Psoas muscle (tissue), 8 donors: ENCODE measurements at places on chromosomes 7 and 10. TPM values are rescaled to one million over a fixed set of nuclear protein-coding genes. Genes with fewer than 3 reads are reported as not detected.

ZNF425 gene
- 0.76 TPM for total RNA-seq

KCNH2 gene
- total RNA-seq = 0.39 TPM

FAM237B gene
- total RNA-seq = not detected

SEC31B gene
- 5.8 TPM for total RNA-seq

CLCN1 gene
- total RNA-seq = 3.6 TPM

ZNF12 gene
- total RNA-seq = 12.6 TPM

H2BK1 gene
- total RNA-seq = not detected

GRCh38 chr7:126658684-126659083 lies 594.1 kb downstream of the GRM8 start:
- no peak overlapping the region for H3K4me3 ChIP-seq
- H3K27ac ChIP-seq = no peak overlapping the region
- H3K36me3 ChIP-seq = no peaks in the 10 kb centered on the region
- H3K4me1 ChIP-seq = no peaks in the 10 kb centered on the region
- no peak for DNase-seq

GRCh38 chr7:3336042-3336665 lies 35.1 kb downstream of the SDK1 start:
- DNase-seq = no peak
- H3K36me3 ChIP-seq = no peaks in the 10 kb centered on the region
- peaks cover 4% of the 10 kb centered on the region for H3K27me3 ChIP-seq
- no peak overlapping the region for H3K4me3 ChIP-seq

GRCh38 chr10:71357792-71358265 lies 38.8 kb downstream of the SLC29A3 start:
- H3K4me3 ChIP-seq = no peak overlapping the region
- H3K4me1 ChIP-seq = no peaks in the 10 kb centered on the region
- H3K27me3 ChIP-seq = no peaks in the 10 kb centered on the region
- H3K36me3 ChIP-seq = peaks cover 19% of the 10 kb centered on the region
- no peak overlapping the region for H3K27ac ChIP-seq
- DNase-seq = no peak

DNA sequence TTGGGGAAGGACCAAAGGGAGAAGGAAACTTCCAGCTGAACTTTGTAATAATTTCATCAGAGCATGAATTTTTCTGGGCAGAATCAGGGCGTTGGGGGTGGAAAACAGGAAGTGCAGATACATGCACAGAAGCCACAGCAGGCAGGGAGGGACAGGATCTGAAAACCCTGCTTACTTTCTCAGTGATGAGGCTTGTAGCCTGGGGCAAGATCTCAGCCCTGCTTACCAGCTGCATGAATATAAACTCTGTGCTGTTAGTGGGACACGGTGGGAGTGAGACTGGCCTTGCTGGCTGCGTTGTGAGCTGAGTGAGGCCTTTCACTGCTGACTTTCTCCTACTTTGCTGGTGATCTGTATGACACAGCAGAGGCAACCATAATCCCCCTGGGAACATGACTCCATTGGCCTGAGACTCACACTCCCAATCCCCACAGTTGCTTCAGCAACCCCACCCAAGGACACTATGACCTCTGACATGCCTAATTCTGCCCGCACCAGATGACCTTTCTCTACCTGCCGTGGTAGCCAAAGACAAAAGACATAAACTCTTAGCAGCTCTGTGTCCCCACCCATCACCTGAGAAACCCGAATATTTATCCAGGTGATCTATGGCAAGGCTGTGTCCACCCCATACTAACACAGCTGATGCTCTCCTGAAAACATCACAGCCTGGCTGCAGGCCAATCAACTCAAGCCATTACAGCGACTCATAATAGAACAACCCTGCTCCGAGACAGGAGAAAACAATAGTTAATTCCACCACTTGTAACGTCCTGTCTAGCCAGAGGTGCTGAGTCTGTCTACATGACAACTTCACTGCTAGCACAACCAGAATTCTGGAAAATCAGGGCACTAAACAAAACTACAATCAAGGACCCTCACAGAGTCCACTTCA lies 190.7 kb upstream of the CHRM2 start:
- H3K27me3 ChIP-seq = no peaks in the 10 kb centered on the region
- no peak overlapping the region for H3K4me3 ChIP-seq
- no peaks in the 10 kb centered on the region for H3K36me3 ChIP-seq
- H3K4me1 ChIP-seq = no peaks in the 10 kb centered on the region
- no peak for DNase-seq

DNA sequence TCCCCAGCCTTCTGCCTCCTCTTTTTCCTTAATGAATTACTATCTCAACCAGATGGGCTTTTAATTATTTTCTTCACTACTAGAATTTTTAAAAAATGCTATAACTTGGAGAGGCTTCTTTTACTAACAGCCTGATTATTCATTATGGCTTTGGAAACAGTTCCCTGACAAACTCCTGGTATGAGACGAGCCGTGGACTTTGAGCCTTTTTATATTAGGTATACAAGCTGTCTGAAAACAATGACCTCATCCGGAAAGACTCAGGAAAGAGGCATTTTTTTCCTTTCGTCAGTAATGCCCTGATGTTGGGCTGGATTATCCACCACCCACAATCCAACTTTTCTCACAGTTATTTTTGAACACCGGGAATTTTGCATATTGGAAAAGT lies 26.7 kb upstream of the ABLIM1 start:
- H3K27ac ChIP-seq = peak overlapping the region; percentile 58
- DNase-seq = no peak
- H3K4me3 ChIP-seq = no peak overlapping the region
- H3K36me3 ChIP-seq = no peaks in the 10 kb centered on the region
- no peaks in the 10 kb centered on the region for H3K27me3 ChIP-seq

- H3K27me3 ChIP-seq = no peaks in the 10 kb centered on the region
- H3K4me3 ChIP-seq = no peak overlapping the region
- no peak overlapping the region for H3K27ac ChIP-seq
- DNase-seq = no peak
- no peaks in the 10 kb centered on the region for H3K4me1 ChIP-seq
- no peaks in the 10 kb centered on the region for H3K36me3 ChIP-seq
Measured at GRCh38 chr10:113927440-113927839, 73.0 kb downstream of the NHLRC2 start.

DNA sequence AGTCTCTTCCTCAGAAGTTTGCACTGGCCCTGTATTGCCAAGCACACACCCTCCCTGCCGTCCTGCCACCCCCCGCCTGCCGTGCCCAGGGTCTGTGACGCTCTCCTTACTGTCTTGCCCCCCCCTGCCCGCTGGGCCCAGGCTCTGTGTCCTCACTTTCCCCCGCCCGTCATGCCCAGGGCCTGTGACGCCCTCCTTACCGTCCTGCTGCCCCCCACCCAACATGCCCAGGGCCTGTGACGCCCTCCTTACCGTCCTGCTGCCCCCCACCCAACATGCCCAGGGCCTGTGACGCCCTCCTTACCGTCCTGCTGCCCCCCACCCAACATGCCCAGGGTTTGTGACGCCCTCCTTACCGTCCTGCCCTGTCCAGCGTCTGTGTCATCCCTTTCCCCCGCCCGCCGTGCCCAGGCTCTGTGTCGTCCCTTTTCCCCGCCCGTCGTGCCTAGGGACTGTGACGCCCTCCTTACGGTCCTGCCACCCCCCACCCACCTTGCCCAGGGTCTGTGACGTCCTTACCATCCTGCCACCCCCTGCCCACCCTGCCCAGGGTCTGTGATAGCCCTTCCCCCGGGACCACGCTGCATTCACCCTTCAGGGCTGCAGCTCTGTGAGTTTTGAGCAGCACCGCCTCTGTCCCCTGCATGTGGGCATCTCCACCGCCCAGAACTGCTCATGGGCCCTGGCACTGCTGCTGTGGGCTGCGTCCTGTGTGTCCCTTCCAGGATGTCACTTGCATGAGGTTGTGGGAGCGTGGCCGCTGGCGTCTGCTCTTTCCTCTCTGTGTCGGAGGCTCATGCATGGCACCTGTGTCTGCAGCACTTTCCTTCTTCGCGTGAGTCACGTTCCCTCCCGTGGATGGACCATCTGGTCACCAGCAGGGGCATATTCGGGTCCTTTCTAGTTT lies 19.3 kb upstream of the PRKAR1B start:
- no peaks in the 10 kb centered on the region for H3K27me3 ChIP-seq
- no peak overlapping the region for H3K27ac ChIP-seq
- DNase-seq = peak; percentile 39
- H3K4me1 ChIP-seq = no peaks in the 10 kb centered on the region
- H3K36me3 ChIP-seq = peaks cover 19% of the 10 kb centered on the region

GRCh38 chr7:92808635-92809034 lies 27.7 kb downstream of the CDK6 start:
- H3K27me3 ChIP-seq = no peaks in the 10 kb centered on the region
- H3K4me1 ChIP-seq = peaks cover 13% of the 10 kb centered on the region
- no peak overlapping the region for H3K27ac ChIP-seq
- DNase-seq = no peak
- no peaks in the 10 kb centered on the region for H3K36me3 ChIP-seq

DNA sequence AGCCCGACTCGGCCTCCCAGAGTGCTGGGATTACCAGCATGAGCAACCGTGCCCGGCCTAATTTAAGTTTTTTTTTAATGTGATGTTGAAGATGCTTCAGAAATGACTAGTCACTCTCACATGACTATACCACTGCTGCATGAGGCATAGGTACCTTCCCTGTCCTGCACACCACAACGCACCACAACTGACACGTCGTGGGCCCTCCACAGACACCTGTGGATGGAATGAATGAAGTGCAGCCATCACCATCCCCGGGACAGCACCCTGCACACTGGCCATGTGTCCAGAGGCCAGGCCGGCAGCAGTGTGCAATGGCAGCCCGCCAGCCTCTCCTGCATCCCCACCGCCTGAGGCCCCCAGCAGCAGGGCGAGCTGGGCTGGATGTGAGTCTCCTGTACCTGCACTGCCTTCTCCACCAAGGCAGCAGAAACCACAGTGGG lies 55.1 kb downstream of the VOPP1 start:
- peak overlapping the region; percentile 78 for H3K27ac ChIP-seq
- peaks cover 45% of the 10 kb centered on the region for H3K4me1 ChIP-seq
- H3K4me3 ChIP-seq = no peak overlapping the region
- no peaks in the 10 kb centered on the region for H3K27me3 ChIP-seq
- peaks cover 34% of the 10 kb centered on the region for H3K36me3 ChIP-seq

- no peak overlapping the region for H3K4me3 ChIP-seq
- no peaks in the 10 kb centered on the region for H3K4me1 ChIP-seq
- DNase-seq = no peak
- H3K27ac ChIP-seq = no peak overlapping the region
Measured at GRCh38 chr7:4037877-4038276, 644.2 kb upstream of the FOXK1 start.
